Activated gamma-delta T cell treated with Interleukin-2 at 50 U/mL for 16 hours (primary cell): ENCODE measurements at places on chromosomes 1 and 21.
A peak's percentile ranks its signal among the peaks of the same experiment; 100 is the strongest.

- DNase-seq, result no peak
Observed at GRCh38 chr1:205279986-205280385, 41.6 kb downstream of the NUAK2 start.

GRCh38 chr1:110636149-110636935 lies 30.2 kb upstream of the KCNA2 start:
- DNase-seq, result no peak

DNA sequence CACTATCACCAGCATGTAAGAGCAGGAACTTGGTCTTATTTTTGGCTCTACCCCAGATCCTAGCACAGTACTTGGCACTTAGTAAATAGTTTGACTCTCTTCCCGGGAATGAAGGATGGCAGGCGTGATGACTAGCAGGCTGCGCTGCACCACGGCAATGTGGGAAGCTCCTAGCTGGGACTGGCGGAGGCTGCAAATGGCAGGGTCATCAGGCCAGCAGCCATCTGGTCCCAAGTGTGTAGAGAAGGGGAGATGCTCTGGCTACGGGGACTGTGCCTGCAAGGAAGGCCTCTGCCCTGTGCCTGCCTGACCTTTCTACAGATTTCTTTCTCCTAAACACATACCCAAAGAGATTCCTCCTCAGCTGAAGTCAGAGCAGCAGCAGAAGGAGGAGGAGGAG lies 95.0 kb downstream of the KCND3 start:
- no peak for DNase-seq

- DNase-seq, result no peak
Observed at GRCh38 chr1:161088587-161089110, 709 bp downstream of the NECTIN4 start.

DNA sequence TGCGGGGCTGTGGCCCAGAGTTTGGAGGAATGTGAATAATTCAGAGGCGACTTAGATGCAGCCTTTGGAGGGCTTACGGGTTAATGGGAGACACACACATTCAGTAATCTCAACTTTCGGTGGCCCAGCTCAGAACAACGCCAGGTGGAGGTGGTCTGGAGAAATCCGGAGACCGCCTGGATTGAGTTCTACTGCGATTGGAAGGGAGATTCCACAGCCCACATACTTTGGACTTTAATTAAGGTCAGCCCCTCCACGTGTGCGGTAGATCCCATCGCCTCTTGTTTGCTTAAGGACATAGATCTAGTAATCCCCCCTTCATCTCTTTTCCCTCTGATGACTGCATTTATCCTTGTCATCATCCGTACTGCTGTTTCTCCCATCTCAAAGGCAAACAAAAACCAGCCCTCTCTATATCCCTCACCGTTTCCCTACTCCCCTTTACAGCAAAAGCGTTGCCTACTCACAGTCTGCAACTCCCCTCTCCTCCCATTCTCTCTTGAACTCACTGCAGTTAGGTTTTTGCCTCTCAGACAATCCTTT lies 720 bp upstream of the BSDC1 start:
- no peak for DNase-seq

GRCh38 chr21:45858180-45858579 lies 123.4 kb upstream of the COL6A1 start:
- DNase-seq, result no peak

- no peak for DNase-seq
Observed at GRCh38 chr1:114468047-114468446, 43.0 kb downstream of the TRIM33 start.

DNA sequence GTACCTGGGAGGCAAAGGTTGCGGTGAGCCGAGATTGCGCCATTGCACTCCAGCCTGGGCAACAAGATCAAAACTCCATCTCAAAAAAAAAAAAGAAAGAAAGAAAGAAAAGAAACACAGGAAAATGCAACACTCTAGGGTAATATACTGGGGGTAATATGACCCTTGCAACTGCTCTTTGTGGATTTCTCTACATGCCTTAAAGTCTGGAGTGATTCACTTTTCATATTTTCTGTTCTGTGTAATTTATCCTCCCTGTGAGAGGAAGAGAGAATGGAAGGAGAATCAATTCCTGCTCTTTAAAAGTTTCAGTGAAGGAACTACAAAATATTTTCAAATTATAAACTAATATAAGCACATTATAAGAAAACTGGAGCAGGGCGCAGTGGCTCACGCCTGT lies 22.7 kb downstream of the RIT1 start:
- no peak for DNase-seq

- DNase-seq, result no peak
Observed at GRCh38 chr21:29939924-29940275, at the start of gene GRIK1. TSS of gene GRIK1 (minus strand) at chr21:29939996.

GRCh38 chr1:61097317-61097716 lies 15.0 kb downstream of the NFIA start:
- no peak for DNase-seq

DNA sequence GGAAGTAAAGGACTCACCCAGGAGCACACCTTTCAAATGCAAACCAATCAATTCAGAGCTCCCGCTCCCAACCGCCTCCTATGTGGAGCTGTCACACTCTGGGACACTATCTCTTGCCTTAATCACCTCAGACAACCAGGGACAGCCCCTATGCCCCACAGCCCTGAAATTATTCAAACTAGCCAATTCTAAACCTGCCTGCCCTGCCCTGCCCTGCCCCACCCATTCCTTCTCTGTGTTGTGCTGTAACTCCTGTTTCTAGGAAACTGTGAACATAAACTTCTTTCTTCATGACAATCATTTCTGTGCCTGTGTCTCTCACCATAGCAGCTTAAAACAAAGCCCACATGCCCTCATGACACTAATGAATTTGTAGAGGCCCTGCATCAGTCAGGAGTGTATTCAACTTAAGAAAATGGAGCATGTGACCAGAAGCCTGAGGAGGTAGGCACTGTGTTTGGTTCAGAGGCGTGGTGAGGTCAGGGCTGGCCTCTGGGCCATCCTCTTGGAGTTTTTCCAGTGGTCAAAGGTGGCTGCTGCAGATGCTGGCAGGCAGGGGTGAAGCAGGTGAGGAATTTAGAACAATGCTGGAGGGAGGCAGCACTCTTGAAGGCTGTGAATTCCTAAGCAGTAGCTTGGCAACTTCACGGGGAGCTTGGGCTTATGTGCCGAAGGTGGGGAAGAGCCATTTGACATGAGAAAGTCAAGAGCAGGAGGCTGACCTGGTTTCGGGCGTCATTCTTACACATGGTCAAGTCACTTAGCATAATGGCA lies 74.5 kb downstream of the RHOU start:
- DNase-seq, result no peak

GRCh38 chr1:60367532-60367931 lies 294.0 kb upstream of the C1orf87 start:
- no peak for DNase-seq

DNA sequence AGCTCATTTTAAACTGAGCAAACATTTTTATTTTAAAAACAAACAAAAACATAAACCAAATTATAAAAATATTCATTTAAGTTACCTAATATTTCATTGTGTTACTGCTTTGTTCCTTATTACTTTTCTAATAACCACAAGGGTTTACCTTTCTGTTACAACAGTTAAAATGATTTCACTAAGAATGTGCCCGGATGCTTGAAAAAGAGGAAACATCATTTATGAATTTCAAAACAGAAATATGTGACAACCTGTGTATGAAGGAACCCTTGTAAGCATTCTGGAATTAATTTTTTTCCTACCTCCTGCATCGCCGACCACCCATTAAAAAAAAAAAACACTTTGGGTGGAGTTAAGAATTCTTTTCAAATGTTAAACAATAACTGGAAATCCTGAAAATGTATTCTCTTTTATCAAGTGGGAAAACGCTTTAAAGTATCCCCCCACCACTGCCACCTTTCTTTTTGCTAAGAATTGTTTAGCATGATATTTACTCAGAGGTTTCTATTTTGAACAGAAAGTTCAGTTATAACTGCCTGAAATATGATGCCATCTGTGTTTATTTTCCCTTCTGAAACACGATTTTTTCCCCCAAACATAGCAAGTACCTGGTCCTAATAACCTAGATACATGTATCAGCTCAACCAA lies 9.1 kb downstream of the CYYR1 start:
- DNase-seq, result no peak

- no peak for DNase-seq
Observed at GRCh38 chr1:6270401-6270800, 9.5 kb upstream of the GPR153 start.

GRCh38 chr1:117612517-117613248 lies 6.8 kb downstream of the TENT5C start:
- DNase-seq, result no peak

- DNase-seq, result no peak
Observed at GRCh38 chr21:42989816-42990650, 15.7 kb downstream of the PKNOX1 start.

- DNase-seq, result no peak
Observed at GRCh38 chr1:213568929-213569815, 418.6 kb upstream of the PROX1 start.

DNA sequence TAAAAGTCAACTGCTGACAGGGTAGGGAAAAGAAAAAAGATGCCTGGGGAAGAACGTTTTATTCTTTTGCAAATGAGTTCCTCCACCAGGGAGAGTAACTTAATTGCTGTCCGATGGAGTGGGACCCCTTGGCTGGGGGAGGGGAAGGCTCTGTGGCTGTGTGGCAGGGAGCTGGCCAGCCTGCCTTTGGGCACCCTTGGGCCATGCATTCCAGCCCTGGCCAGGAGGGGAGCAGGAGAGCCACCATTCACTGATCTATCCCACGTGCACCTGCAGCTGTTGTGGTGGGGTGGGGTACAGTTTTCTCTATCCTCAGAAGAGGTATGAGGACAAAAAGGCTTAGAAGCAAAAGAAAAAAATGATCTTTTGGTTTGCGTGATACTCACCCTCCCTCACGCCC lies 116.9 kb downstream of the KCNK1 start:
- no peak for DNase-seq

- peak; percentile 32 for DNase-seq
Observed at GRCh38 chr1:4585216-4585615, 69.2 kb upstream of the AJAP1 start.

GRCh38 chr1:56457756-56458375 lies 121.5 kb downstream of the PLPP3 start:
- no peak for DNase-seq

DNA sequence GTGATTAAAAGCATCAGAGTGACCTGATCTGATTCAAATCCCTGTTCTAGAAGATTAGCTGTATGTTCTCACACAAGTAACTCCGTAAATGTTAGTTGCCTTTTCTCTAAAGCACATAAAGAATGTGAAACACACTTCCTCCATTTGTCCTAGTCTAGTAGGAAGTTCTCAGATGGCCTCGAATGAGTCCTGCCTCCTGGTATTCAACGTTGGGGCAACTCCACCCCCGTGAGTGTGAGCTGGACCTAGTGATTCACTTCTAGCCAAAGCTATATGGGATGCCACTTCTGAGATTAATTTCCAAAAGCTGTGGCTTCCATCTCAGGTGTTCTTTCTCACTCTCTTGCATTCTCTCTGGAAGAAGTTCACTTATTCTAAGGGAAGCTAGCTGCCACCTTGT lies 267.6 kb downstream of the GPATCH2 start:
- DNase-seq, result no peak

GRCh38 chr1:30036666-30037065 lies 686.7 kb downstream of the MATN1 start:
- no peak for DNase-seq

DNA sequence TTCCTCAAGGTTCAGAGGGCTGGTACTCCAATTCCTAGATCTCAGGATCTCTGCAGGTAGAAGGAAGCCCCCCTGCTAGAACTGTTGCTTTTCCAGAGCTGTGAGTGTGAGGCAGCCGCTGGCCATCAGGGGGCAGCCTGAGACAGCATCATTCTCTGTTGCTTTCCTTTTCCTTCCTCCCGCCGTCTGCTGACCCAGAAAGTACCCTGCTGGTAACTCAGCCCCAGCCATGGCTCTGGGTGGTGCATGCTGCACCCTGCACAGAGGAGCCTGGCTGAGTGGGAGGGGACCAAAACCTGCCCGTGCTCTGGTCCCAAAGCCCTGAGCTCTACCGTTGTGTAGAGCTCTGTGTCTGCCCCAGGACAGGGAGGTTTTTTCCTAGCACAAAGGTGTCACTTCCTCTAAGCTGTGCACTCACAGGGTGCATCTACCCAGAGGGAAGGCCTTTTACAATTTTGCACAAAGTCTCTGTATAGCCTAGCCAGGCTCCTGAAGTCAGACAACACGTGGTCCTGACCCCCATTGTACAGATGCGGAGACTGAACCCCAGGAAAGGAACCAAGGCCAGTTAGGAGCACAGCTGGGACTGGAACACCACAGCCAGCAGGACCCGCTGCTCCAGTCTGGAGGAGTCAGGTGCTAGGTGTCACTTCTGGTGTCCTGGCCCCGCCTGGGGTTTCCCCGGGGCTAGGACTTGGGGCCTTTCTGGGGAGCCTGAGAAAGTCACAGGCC lies 5.6 kb upstream of the FAM131C start:
- DNase-seq, result peak; percentile 75

DNA sequence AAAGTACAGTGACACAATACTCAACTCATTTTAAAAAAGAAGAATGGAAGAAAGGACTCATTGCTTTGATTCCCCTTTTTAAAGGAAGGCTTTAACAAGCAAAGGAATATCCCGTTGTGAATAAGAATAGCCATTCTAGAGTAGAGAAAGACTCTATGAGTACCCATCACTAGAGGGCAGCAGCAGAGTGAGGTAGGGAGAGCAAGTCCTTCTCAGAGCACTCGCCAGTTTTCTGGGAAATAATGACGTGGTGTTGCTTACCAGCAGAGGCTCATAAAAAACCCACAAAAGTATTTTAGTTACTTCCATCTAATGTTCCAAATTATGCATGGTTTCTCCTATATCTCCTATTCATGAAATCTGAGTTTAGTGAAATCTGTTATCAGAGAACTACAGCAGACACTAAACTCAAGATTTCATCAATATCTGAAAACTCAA lies 74.6 kb downstream of the USP24 start:
- DNase-seq, result peak; percentile 69

DNA sequence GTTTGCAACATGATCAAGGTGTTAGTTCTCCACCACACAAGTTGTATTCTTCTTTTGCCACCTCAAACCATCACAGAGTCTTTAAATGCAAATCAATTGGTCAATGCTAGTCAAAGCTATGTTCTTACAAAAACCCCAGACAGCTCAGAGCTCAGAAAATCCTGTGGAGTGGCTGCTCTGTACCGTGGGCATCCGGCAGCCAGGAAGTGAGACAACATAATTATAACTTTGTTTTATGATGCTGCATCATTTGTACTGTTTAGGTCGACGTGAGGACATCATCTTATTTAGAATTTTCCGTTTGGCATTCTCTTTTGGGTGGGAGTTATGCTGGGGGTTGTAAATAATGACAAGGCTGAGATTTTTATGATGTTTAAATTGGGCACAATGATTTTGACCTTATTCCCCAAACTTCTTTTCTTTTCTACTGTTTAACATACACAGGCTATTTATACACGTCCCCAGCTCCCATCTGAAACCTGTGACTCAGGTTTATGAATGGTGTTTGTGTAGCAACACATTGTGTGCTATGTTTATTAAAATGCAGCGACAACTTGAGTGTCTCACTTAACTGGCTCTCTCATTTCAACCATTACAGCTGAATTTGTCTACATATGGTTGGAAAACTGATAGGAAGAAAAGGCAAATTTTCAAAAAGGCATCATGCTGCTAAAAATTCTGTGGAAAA lies 124.0 kb downstream of the CNIH3 start:
- no peak for DNase-seq

- no peak for DNase-seq
Observed at GRCh38 chr1:225694151-225694603, 41.3 kb upstream of the ENAH start.
